ENCODE measurements at places on chromosomes 7 and 10.

GRCh38 chr10:47031211-47031900, 120.1 kb downstream of the PTPN20 start:
- peak; percentile 4 for DNase-seq

- no peak for DNase-seq
Measured at GRCh38 chr10:24869354-24870015, 82.9 kb downstream of the PRTFDC1 start.

GRCh38 chr7:57343901-57344622, 105.9 kb upstream of the ZNF716 start:
- DNase-seq, result no peak

GRCh38 chr10:111142092-111142768, 65.4 kb downstream of the ADRA2A start:
- no peak for DNase-seq

DNA sequence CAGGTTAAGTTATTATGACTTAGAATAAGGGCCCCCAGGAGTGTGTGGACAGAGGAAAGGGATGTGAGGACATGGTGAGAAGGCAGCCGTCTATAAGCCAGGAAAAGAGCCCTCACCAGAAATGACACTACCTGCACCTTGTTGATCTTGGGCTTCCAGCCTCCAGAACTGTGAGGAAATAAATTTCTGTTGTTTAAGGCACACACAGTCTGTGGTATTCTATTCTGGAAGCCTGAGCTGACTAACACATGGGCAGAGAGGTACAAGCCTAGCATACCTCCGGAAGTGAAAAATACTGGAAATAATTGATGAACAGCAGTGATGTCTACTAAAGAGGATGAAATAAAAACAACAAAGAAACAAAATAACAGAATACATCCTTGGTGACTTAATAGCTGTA, 46.1 kb upstream of the GRB10 start:
- no peak for DNase-seq

- DNase-seq, result no peak
Measured at GRCh38 chr10:1774796-1775195, 37.5 kb upstream of the ADARB2 start.

DNA sequence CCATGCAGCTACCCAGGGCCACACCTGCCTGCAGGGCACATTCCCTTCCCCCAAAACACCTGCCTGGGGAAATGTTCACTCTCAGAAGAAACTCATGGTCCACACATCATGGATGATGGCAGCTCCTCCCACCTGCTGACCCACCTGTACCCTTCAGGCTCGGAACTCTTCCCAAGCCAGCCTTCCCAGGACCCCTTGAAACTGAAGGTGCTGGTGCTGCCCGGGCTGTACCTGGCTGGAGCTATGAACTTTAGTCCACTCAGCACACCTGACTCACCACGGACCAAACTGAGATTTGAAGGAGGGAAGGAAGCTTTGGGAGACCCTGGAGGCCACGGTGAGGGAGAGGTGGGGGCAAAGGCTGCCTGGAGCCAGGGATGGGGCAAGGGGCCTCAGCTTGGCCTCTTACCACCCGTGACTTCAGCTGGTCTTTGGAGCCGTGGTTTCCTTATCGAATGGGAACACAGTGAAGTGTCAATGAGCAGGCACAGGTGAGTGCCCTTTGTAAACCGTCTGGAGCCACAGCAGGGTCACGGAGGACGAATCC, 30.1 kb upstream of the INPP5A start:
- DNase-seq, result no peak

DNA sequence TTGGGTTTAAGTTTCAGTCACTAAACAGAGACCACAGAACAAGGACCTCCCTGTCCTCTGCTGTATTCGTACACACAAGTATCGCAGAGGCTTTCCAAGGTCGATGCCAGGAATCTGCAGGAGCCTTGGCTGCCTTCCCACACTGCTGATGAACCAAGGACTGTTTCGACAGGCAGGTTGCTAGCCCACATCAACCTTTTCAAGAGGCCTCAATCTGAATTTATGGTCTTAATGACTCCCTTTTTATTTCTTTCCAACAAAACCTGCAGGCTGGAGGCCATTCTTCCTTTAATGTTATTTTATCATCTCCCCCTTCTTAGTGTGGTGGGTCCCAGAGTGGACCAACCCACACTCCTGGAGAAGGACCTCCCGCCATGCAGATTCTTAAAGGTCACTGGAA, 45.6 kb downstream of the JCAD start:
- DNase-seq, result no peak

DNA sequence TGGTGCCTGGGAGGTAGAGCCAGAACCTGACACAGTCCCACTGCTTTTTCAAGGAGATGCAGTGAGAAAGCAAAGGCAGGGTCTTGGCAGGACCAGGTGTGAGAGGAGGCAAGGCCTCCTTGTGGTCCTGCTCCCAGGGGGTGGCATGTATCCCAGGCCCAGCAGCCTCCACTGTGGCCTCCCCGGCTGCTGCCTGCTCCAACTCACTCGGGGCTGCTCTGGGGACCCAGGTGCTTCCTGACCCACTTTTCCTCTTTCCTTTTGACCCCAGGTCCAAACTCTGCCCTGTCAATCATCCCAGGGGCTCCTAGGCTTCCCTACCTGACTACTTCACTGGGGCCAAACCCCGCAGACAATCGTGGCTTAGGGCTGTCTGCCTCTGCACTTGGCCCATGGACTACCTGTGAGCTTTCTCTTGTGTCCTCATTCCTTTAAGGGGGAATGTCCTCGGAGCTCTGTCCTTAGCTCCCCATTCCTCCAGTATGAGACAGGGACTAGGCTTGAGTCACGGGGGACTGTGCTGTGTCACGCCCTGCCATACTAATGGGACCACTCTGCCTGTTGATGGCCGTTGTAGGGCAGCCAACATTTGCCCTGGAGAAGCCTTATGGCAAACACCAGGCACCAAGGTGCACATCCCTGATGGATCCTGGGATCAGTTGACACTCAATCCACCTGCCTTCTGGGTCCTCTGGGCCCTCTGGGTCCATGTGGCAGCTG, 1.1 kb upstream of the AEBP1 start:
- DNase-seq, result no peak

DNA sequence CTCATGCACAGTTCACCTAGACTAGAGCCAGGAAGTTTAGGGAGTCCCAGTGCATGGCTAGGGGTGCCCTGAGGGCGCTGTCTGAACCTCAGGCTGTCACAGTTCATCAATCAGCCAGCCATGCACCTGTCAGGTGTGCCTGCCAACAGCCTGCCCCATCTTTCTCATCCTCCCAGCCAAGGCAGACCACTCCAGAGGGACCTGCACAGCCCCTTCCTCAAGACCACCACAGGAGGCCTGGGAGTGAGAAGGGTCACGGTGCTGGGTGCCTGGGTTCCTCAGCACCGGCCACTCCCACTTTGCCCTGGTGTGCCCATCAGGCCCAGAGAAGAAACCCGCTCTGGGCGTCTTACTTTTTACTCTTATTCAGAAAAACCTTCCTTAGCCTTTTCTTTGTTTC, 8.4 kb downstream of the ATP6V1F start:
- DNase-seq, result no peak

DNA sequence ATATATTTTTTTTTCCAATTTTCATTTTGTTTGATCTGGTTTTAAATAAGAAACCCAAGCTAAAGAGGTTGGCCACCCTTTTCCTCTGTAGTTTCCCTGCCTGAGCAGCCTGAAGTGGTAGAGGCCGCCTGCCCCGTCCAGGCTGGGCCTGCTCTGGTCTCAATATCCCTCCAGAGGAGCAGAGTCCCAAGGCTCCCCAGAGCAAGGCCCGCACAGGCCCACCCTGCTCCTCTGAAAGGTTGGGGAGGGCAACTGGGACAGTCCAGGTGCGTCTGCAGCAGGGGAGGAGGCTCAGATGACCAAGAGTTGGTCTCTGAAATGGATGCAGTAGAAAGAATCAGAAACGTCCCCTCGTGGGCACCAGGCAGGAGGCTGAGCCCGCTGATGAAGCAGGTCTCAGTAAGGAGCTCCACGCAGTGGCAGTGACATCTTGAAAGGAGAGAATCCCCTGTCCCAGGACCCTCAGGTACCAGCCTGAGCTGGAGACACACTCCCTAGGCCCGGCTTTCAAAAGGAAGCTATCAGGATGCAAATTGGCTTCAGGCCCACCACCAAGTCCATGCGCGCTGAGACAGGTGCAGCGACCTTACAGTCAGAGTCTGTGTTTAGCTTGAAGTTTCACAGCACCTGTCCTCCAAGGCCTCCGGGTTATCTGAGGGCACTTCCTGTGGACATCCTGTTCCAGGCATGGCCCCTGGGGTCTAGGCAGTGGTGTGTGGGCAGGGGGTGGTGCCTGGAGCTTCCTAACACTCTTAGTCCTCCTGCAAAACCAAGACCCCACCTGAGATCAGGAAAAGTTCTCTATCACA, 37.7 kb downstream of the EN2 start:
- DNase-seq, result no peak

DNA sequence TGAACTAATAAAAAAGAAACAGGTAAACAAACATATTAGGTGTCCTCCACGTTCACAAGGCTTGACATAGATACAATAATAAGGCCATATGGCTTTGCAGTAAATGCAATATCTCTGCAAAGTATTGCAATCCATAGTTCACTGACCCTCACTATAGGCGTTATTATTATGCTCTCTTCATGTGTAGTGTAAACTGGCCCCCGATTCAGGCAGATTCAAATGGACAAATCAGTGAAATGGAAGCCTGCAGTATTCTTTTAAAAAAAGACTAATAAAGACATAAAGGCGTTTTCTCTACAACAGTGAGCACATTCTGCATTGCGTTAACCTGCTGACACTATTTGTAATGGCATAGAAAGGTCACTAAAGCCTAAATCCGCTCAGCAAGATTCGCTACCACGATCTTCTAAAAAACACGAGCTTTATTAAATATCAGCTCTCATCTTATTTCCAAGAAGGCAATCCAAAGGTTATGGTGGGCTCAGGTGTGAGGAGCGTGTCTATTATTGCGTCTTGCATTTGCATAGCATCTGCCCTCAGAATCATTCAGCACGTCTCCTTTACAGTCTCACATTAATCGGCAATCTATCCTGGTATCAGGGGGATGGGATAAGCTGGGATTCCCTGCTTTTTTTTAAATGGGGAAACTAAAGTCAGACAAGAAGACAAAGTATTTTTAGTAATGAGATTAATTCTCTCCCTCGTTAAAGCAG, 36.2 kb downstream of the FRMD4A start:
- DNase-seq, result no peak

DNA sequence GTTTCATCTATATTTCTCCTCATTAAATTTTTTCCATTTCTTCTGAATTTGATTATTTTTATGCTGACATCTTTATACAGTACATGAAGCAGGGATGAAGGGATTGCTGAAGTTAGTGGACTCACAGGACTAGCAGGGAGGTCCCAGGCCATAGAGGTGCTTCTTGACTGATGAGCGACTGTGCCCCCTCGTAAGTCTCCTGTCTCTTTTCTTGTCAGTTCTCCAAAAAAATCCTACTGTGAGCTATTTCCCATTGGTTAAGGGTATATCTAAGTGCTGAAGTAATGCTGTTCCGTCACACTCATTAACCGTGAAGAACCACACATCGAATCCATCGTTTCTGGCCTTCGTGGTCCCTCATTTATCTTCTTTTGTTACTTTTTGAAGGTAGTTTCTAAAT, 27.7 kb downstream of the HECW1 start:
- DNase-seq, result no peak

DNA sequence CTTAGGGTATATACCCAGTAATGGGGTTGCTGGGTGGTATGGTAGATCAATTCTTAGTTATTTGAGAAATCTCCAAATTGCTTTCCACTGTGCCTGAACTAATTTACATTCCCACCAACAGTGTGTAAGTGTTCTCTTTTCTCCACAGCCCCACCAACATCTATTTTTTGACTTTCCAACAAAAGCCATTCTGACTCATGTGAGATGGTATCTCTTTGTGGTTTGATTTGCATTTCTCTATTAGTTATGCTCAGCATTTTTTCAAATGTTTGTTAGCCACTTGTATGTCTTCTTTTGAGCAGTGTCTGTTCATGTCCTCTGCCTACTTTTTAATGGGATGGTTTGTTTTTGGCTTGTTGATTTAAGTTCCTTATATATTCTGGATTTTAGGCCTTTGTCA, 66.4 kb downstream of the MGAM2 start:
- no peak for DNase-seq

- DNase-seq, result no peak
Measured at GRCh38 chr7:30869794-30870611, 41.6 kb upstream of the AQP1 start.

DNA sequence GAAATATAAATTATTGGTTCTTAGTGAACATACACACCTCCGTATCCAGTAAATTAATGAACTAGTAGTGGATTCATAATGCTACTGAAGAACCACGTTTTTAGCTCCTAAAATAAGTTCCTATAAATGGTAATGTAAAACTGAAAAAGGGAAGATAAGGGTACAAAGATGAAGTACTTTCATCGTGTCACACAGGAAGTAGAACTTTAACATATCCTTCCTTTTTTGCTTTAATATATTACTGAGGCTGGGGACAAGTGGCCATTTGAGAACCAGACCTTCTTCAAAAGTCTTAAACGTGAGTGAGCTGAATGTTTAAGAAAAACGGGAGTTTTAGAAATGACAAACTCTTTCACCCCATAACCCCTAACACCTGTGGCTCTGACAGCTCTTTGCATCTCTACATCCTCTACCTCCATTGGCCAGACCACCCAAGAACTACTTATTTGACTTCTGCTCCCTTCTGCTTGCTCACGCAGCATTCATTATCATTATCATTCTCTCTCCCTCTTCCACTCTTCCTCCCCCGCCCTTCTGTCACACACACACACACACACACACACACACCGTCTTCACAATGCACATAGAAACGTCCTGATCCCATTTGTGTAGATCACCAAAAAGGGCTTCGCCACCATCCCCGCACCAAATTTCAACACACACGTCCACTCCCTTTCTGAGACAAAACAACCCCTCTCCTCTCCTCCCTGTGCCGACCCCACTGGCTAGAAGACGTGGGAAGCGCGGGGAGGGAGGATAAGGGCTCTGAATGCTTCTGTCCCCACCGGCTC, 677 bp downstream of the SKAP2 start:
- peak; percentile 81 for DNase-seq

GRCh38 chr7:589781-590575, 70.3 kb upstream of the PDGFA start:
- no peak for DNase-seq

- no peak for DNase-seq
Measured at GRCh38 chr7:74522281-74522905, 68.7 kb downstream of the GTF2IRD1 start.

GRCh38 chr7:32914184-32914583, 22.6 kb upstream of the KBTBD2 start:
- DNase-seq, result no peak

GRCh38 chr10:126511917-126512479, 123.7 kb upstream of the ADAM12 start:
- DNase-seq, result no peak

GRCh38 chr10:72058989-72059842, 29.1 kb downstream of the SPOCK2 start:
- DNase-seq, result no peak

- no peak for DNase-seq
Measured at GRCh38 chr10:79401015-79401921, 44.2 kb downstream of the ZCCHC24 start.

Measured in HT-29 (cell line).